Activated T-cell treated with anti-CD3 and anti-CD28 coated beads, Interleukin-2, amount 50 U/mL, for 1 hour (primary cell): ENCODE measurements at places on chromosomes 6 and 20.

GRCh38 chr6:13765570-13765969 lies 48.8 kb downstream of the MCUR1 start:
- DNase-seq: no peak

GRCh38 chr6:162157167-162157870 lies 570.2 kb downstream of the PRKN start:
- no peak for DNase-seq

- no peak for DNase-seq
Measured at GRCh38 chr20:46631874-46632446, 19.3 kb downstream of the SLC13A3 start.

- no peak for DNase-seq
Measured at GRCh38 chr6:56891754-56892153, 63.2 kb upstream of the BEND6 start.

- no peak for DNase-seq
Measured at GRCh38 chr6:136947037-136947436, 24.9 kb downstream of the SLC35D3 start.

GRCh38 chr6:3222506-3223038 lies 4.9 kb downstream of the TUBB2B start:
- no peak for DNase-seq

- no peak for DNase-seq
Measured at GRCh38 chr6:12716298-12716916, at the start of gene PHACTR1. TSS of gene PHACTR1 (plus strand) at chr6:12716767.

- DNase-seq: no peak
Measured at GRCh38 chr20:48630342-48631075, 197.3 kb downstream of the PREX1 start.

DNA sequence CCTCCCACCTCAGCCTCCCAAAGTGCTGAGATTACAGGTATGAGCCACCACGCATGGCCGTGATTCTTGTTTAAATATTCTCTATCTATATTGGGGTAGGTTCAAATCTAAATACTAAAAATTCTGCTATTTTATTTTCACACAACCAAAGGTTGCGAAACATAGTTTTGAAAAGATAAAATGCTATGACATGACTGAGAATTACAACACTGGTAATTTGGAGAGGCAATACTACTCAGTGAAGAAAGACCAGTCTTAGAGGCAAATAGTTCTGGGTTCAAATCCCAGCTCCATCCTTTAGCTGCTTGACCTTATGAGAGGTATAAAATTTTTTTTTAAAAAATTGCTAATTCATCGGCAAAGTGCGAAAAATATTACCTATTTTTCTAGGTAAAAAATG lies 137.0 kb upstream of the PREP start:
- no peak for DNase-seq

DNA sequence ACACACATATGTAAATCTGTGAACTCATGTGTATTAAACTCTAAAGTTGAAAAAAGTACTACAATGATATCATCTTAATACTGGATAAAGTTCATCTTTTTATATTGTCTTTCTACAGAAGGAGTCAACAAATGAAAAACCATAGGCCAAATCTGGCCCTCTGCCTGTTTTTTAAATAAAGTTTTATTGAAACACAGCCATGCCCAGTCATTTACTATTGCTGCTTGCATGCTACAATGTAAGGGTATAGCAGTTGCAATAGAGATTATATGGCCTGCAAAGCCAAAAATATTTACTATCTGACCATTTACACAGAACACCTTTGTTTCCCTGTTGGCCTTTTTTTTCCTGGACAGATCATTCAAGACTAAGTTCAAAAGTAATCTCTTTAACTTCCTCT lies 374.6 kb upstream of the ARID1B start:
- DNase-seq: no peak

DNA sequence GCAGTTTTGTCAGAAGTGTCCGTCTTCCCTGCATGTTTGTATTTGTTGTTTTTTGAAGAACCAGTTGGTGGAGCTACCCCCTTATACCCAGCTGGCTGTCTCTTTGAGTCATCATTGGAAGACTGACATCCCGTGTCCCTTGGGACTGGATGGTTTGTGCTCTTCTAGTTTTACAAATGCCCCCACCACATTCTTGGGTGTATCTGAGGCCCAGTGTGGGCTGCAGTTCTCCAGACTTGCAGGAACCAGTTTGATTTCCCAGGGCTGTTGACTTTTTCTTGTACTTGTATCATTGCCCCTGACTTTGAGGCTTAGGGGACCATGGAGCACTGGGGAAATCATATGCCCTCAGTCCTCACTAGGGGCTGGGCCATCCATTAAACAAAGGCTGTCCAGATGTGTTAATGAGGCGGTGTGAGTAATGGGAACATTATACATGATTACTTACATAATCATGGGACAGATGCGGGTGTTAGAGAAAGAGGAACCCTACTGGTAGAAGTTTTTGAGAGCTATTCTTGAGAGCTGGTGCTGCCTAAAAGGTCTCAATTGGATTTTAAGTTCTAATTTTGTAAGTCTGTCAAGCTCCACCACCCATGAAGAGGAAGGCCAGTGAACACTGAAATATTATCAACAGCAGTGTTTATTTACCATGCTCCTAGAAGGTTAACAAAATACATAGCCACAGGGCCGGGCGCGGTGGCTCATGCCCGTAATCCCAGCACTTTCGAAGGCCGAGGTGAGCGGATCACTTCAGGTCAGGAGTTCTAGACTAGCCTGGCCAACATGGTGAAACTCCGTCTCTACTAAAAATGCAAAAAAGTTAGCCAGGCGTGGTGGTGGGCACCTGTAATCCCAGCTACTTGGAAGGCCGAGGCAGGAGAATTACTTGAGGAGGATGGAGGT lies 8.5 kb downstream of the JARID2 start:
- no peak for DNase-seq

DNA sequence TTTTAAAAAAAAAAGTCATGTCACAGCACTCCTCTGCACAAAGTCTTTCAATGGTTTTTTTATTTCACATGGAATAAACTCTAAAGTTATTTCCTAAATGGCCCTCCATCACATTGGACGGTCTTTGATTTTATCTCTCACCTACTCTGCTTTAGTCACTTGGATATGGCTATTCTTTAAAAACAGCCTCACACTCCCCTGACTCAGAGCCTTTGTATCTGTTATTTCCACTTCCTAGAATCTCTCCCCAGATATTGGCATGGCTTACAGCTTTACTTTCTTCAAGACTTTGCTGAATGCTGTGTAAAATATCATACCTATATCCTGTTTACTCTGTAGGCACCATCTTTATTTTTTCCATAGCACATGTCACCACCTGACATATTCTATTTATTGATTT lies 194.7 kb upstream of the MCHR2 start:
- no peak for DNase-seq

DNA sequence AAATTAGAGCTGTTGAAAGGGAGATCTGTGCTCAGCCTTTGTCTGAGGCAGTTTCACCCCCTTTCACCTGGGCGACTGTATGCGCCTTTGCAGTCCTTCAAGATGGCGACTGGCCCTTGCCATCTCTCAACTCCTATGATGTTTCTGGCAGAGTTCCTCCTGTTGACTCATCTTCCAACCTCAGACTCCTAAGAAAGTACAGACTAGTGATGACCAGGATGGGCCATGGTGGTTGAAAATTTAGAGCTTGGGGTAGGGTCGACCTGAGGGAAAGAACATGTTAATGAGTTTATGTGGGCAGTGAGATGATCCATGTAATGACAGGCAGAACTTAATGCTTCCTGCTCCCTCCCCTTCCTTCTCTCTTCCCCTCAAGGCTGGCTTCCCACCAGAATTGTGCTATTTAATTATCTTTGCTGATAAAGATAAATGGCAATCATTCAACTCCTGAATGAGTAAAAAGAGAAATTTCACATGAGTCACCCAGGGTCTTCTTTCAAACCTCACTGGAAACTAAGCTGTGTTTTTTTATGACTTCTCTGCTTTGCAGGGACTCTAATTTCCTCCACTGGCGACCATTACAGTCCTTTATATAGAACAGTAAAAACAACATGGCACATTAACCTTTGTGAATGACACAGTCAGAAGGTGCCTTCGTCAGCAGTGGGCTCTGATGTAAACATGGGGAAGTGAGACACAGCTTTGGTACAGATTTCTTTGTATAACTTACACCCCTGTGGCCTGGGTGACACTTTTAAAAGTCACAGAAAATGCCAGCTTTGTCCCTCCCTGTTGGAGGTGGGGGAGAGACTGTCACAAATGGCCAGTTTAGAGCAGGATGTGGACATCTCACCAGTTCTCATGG lies 103.5 kb downstream of the SCP2D1 start:
- no peak for DNase-seq

DNA sequence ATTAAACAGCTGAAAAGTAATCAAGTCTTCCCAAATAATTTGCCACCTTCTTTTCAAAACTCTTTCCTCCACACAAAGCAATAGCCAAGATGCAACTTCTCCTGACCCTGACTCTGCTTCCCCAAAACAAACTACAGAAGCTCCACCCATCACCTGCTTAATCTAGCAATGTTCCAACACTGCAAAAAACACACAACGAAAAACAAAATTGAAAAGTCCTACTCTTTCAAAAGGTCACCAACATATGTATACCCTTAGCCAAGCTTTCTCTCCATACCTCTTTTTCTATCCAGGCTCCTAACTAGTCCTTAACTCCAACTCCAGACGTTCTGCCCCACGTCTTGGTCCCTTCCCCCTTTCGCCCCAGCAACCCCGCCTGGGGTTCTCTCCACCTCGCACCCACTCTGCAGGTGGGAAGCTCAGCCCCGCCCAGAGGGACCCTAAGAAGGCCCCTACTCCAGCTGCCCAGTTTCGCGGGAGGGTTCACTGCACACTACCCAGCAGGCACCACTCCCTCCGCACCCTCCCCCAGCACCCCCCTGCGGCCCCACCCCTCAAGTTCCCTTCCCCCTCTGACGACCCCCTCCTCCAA lies 717 bp downstream of the CSNK2A1 start:
- no peak for DNase-seq

- DNase-seq: no peak
Measured at GRCh38 chr6:36383606-36384005, 3.9 kb downstream of the ETV7 start.

- DNase-seq: no peak
Measured at GRCh38 chr6:29907637-29908340, 34.5 kb upstream of the HLA-A start.

- DNase-seq: no peak
Measured at GRCh38 chr20:47136782-47137181, 219.7 kb downstream of the ZMYND8 start.

GRCh38 chr6:134707342-134708031 lies 242.4 kb downstream of the ALDH8A1 start:
- DNase-seq: no peak

DNA sequence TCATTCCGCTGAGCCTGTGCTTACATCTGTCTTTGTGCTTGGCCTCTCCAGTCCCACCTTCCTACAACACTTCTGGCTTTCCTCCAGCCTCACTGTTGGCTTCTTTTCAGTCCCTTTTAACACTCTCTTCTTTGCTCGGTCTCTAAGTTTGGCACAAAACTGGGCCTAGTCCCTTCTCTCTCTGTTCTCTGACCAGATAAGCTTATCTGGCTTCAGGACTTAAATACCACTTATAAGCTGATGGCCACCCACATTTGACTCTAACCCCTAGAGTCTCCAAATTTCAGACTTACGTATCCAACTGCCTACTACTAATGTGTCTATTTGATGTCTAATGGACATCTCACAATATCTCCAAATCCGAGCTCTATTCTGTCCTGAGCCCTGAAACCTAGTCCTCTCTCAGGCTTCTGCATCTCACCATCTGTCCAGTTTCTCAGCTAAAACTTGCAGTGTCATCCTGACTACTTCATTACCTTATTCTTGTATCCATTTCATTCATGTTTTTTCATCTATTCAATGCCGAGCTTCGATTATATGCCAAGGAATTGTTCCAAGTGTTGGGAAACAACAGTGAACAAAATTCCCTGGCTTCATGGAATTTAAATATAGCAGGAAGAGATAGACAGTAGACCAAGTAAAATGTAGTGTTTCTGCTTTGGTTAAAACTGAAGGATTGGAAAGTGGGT lies 40.1 kb downstream of the TBPL1 start:
- DNase-seq: no peak

GRCh38 chr6:10405513-10405900 lies 9.4 kb downstream of the TFAP2A start:
- DNase-seq: no peak

- DNase-seq: no peak
Measured at GRCh38 chr6:162195441-162195840, 532.1 kb downstream of the PRKN start.

- DNase-seq: no peak
Measured at GRCh38 chr20:7196481-7196880, 429.0 kb downstream of the BMP2 start.

DNA sequence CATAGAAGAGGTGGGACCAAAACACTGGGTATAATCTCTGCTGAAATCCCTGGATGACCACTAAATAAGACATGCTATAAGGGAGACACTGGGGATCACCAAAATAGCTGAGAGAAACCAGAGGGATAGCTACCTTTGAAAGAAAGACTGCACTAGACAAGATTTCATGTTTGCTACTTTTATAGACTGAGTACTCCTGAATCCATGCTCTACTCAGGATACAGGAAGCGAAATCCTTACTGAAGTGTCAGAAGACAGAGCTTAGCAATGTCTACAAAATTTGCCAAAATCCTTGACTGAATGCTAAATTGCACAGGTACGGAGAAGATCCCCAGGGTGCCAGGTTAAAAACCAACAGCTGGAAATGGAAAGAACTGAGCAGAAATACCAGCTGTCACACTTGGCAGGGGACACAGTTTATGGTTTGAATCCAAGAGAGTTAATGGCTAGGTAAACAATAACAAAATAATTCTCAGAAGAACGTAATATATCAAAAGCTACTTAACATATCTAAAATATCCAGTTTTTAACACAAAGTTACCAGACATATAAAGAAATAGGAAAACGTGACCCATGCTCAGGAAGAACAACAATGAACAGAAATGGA lies 125.4 kb downstream of the MAN1A1 start:
- DNase-seq: no peak

GRCh38 chr6:88367248-88367647 lies 201.1 kb upstream of the CNR1 start:
- no peak for DNase-seq

GRCh38 chr6:146050168-146050567 lies 21.3 kb downstream of the GRM1 start:
- no peak for DNase-seq

DNA sequence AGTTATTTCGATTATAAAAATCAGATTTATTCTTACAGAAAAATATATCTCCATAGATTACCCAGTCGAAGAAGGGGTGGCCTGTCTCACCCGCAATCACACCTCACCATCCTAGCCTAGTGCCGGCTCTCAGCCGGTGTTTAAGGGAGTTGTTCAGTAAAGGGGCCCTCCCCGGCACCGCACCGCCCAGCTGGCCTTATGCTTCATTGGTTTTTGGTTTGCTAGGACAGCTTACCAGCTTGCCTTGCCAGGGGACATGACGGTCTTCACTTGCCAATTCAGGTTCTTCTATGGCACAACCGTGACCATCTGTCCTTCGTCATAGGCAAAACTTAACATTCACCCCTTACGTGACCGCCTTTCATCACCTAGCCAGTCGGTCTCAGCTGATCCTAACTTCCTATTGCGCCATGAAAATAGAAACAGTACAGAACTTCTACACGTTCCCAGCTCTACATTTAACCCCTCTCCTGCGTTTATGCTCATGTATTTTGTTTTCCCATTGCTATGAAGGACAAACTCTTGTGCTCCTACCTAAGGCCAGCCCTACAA lies 44.7 kb upstream of the SLC22A16 start:
- DNase-seq: no peak
